ENCODE measurements at places on chromosomes 5 and 9.
A peak's percentile ranks its signal among the peaks of the same experiment; 100 is the strongest.

DNA sequence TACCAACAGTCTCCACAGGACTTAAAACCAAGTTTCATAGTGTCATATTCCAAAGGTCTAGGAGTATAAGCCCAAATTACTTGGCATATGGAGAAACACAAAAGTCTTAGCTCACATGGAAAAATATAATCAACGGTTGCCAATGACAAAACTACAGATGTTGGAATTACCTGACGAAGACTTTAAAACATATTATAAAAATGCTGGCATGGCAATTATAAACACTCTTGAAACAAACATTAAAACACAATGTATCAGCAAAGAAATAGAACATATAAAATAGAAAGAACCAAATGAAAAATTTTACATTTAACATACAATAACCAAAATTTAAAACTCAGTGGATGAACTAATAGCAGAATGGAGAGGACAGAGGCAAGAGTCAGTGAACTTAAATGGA, 7.9 kb upstream of the WDR41 start:
- no peak for DNase-seq

DNA sequence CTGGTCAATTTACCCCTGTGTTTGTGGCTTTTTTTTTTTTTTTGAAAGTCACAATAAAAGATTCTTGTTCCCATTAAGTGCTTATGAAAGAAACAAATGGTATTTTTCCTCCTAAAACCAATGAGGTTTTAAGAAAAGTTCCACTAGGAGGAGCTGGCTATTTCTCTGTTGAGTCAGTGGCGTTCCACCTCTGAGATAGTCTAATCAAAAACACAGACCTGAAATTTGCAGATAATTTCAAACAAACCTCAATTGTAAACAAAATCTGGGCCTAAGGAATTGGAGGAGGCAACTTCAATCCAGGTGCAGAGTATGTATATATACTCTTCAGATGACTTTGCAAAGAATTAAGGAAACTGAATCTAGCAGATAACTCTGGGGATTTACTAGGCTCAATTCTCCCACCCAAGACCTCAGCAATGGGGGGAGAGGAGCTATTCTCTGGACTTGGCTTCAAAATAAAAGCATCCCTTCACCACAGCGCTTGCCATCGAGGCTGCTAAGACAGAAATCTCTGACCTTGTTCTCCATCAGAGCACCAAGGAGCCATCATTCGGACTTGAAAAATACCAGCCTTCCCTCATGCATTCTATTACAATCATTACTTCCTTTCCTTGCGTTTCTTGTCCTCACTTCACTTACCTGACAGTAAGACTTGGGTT, 52.4 kb downstream of the FANCC start:
- peak; percentile 14 for DNase-seq

- DNase-seq: no peak
Measured at GRCh38 chr5:180088561-180088960, 17.0 kb upstream of the RNF130 start.

DNA sequence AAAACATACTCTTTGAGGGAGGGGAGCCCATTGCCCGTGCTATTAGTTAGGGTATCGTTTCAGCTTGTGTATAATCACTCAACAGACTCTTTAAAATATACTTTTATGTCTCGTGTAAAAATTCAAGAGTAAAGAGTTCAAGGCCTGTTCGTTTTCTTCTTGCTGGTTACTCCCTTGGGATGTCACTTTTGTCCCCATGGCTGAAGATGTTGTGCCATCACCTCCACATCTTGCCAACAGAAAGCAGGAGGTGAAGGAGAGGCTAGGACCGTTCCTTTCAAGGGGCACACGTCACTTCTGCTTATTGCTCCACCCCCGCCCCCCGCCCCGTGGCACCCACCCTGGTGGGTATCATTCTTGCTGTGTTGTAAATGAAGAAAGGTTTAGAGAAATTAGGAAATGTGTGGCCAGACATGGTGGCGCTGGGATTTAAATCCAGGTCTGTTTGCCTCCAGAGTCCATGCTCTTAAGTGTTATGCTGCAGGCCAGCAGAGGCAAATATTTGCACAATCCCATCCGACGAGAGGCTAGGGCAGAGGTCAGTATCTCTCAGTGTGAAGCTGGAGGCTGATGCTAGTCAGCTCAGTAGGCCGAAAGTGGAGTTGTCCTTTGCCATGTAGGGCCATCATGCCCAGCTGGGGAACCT, 3.0 kb downstream of the MLANA start:
- DNase-seq: no peak

GRCh38 chr5:93585041-93585766, 2.2 kb downstream of the NR2F1 start:
- DNase-seq: no peak

GRCh38 chr9:114001794-114002261, 76.3 kb downstream of the AMBP start:
- DNase-seq: no peak

GRCh38 chr5:134536876-134537275, 11.4 kb downstream of the JADE2 start:
- DNase-seq: no peak

DNA sequence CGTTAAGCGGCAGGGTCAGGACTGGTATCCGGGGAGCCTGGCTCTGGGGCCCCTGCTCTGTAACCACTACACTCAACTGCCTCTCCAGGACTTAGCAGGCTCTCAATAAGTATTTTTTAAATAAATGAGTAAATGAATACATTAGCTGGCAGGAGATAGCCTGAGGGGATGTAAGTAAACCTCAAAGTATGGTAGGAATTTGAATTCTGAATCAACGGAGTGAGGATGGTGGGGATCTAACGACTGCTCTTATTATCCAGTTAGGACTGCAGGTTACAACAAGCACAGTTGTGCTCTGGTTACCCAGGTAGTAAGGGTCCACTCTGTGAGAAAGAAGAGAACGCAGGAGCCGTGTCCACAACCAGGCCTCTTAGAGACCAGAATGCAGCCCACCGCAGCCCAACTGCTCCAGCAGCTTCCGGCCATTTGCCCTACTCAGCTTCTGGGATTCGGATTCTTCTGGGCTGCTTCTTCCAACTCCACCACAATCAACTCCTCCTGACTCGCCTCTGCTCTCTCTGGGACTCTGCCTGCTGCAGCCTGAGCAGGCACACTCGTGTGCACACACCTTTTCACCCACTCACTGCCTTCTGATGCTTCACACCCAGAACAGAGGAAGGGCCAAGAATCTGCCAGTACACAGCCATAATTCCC, 52.6 kb downstream of the MED27 start:
- DNase-seq: peak; percentile 82

GRCh38 chr5:96288845-96289185, 144.2 kb downstream of the PCSK1 start:
- peak; percentile 22 for DNase-seq

DNA sequence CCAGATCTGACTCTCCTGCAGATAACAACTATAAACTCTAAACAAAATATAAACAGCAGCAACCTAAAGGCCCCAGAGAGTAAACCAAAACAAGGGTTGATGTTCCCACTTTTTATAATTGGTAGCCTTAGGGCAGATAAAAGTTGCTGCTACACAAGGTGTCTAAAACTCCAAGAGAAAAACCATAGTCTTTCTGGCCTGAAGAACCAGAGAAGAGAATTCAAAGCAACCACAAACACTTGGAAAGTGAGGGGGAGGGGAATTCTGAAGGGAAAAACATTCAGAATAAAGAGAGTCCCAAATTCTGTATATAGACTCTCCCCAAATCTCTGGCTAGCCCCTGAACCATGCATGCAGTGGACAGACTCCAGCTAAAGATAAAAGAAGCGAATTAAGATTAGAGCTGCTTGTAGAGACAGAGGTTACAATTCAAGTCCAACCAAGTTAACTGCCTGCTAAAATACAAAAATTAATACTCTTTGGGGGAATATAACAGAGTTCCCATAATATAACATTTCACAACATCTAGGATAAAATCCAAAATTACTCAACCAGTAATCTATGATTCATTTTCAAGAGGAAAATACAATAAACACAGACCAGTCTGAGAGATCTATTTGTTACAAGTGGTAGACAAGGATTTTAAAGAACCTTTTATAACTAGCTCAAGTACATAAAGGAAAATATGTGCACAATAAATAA, 37.5 kb upstream of the RGMB start:
- peak; percentile 26 for DNase-seq

DNA sequence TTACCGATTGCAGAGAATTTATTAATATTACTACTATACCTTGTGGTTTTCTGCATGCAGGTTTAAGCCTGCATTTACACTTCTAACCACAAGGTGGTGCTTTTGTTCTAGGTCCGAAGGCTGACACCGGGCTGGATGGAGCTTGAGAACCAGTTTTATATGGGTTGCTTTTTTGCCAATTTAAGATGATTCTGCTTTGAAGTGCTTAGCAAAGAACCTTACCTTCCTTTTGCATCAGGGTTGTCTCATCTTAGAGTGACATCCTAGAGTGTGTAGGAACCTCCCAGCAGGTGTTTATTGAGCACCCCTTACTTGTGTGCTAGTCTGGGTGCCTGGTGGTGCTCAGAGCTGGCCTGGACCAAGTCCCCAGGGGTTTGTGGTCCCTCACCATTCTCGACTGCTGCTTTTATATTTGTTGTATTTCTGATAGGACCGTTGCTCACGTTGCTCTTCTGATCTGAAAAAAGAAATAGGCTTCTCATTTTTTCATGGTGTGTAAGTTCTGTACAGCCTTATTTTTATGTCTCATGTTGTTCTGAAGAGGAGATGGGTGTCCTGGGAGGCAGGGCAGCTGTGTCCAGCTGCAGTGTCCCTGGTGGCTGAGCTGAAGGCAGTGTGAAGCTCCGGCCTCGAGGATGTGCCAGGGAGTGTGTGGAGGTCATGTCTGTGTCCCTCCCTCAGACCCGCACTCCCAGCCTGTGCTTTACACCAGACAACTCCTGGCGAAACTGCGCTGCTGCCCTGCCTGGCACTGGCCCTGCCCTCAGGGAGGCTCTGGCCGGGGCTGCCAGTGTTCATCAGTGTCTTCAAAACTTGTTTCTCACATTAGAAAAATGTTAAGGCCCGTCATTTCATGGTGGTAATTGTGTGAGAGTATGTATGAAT, 54.3 kb downstream of the EHMT1 start:
- peak; percentile 16 for DNase-seq

DNA sequence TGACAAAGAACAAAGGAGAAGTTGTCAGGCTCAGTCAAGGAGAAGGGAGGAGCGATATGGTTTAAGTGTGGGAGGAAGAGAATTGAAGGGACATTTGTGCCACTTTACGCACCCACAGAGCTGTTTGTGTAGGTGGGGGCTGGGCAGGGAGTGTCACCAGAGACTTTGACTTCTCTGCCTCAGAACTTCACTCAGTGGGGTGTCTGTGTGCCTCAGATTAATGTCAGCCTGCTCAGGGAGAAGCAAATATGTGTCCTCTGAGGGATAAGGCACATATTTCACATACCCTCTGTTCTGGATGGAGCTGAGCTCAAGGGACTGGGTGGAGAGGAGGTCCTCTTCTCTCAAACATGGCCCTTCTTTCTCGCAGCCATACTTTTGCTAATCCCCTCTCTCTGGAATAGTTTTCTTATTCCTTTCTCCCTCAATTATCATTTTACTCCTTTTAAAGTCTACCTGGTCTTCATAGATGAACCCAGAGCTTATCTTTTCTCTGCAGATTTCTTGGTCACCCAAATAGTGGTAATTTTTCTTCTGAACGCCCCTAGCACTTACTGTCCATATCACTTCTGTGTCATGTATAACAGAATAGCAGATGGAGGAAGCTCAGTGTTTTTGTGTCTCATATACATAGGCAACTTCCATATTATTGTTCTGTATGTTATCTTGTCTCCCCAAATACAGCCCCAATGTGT, 77.0 kb downstream of the IQGAP2 start:
- DNase-seq: no peak

Data from NCI-H226 (cell line).